Cardiac septum (tissue), 1 donor: ENCODE measurements at places on chromosomes 16 and 17. TPM values are rescaled to one million over a fixed set of nuclear protein-coding genes. Genes with fewer than 3 reads are reported as not detected.
A peak's percentile ranks its signal among the peaks of the same experiment; 100 is the strongest.

GRCh38 chr16:81797443-81797842, 18.4 kb downstream of the PLCG2 start:
- peak; percentile 82 for DNase-seq

The ADAT1 gene
- 28.0 TPM for total RNA-seq

- DNase-seq: no peak
These were observed 61.3 kb downstream of the GRIN2A start for GRCh38 chr16:10120953-10121352.

The GAS2L2 gene
- total RNA-seq: 0.08 TPM
